ENCODE measurements at places on chromosomes 7 and 10. TPM values are rescaled to one million over a fixed set of nuclear protein-coding genes. Genes with fewer than 3 reads are reported as not detected.

The GDF2 gene
- not detected for polyA plus RNA-seq

The GHRHR gene
- polyA plus RNA-seq: not detected

The EVX1 gene
- polyA plus RNA-seq: not detected

The CALML3 gene
- polyA plus RNA-seq: 0.17 TPM

The TMEM178B gene
- 7.2 TPM for polyA plus RNA-seq

The PRPS1L1 gene
- not detected for polyA plus RNA-seq

The ARL5B gene
- polyA plus RNA-seq: 6.5 TPM

The CYP26C1 gene
- not detected for polyA plus RNA-seq

The VPS50 gene
- 41.3 TPM for polyA plus RNA-seq

Measured in Purkinje cell (primary cell).